Ammon's horn (tissue), 1 donor: ENCODE measurements at places on chromosomes 13 and 19.

- DNase-seq, result peak; percentile 47
Observed at GRCh38 chr19:41325947-41326706, 16.2 kb downstream of the CCDC97 start.

- no peak for DNase-seq
Observed at GRCh38 chr19:40976724-40977123, 14.4 kb upstream of the CYP2B6 start.

GRCh38 chr13:89454681-89455080 is 1783.5 kb downstream of the SLITRK5 start:
- DNase-seq, result no peak

- no peak for DNase-seq
Observed at GRCh38 chr19:45450012-45450333, 17.8 kb upstream of the FOSB start.

DNA sequence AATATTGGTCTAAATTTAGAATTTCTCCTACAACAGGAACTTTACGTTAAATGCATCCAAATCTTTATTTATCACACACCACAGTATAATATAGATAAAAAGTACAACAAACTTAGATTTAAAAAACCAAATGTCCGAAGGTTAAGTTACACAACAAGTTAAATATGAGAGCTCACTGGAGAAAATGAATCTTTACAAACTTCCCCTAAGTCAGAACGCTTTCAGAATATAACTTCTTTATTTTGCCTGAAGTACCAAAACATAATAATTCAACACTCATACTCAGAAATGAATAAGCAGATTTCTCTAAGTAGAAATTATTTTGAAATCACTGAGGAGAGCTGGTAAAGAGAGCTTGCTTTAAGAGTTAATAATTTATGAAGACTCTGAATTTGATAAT is 33.8 kb downstream of the TSC22D1 start:
- no peak for DNase-seq

GRCh38 chr19:35088131-35088913 is 27.3 kb upstream of the FXYD3 start:
- DNase-seq, result no peak
